ENCODE measurements at places on chromosomes 4 and X.

- no peak for DNase-seq
Observed at GRCh38 chrX:141839856-141840255, 1.7 kb downstream of the MAGEC3 start.

GRCh38 chrX:150680974-150681373, 12.2 kb upstream of the MTMR1 start:
- DNase-seq = no peak

DNA sequence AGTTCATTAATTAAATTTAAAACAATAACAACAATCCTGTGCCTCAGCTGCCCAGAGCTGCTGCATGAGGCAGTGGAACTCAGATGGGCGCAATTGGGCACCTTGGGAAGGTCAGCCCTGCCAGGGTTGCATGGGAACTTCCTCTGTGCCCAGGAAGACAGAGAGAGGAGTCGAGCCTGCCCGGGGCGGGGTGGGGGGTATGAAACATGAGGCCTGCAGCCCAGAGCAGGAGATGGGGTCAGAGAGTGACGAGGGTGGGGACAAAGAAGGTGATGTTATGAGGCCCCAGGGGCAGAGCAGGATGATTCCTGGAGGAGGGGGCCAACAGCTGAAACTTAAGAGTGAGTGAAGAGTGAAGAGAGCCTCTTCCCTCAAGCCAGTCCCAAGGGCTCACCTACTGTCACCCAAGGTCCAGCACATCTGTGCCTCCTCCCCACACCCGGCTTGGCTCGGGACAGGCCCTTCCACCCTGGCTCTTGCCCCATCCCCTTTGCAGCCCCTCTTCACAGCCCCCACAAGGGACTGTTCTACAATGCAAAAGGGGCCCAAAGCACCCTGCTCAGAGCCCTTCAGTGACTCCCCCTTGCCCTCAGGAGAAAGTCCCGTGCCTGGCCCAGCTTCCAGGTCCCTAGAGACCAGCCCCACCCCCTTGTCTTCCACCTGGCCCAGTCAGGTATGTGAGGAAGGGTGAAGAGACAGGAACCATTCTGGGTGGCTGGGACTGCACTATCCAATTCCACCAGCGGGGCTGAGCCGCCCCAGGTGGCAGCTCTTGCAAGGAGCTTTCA, 31.4 kb downstream of the HMX1 start:
- DNase-seq = no peak

- no peak for DNase-seq
Observed at GRCh38 chr4:41175794-41176193, 38.5 kb downstream of the APBB2 start.
